Stimulated activated CD8-positive, alpha-beta memory T cell treated with anti-CD3 and anti-CD28 coated beads, Interleukin-15, amount 100 ng/mL, for 24 hours (primary cell): ENCODE measurements at places on chromosomes 3 and 15.

GRCh38 chr3:170033489-170033888 lies 4.3 kb upstream of the GPR160 start:
- DNase-seq: no peak

DNA sequence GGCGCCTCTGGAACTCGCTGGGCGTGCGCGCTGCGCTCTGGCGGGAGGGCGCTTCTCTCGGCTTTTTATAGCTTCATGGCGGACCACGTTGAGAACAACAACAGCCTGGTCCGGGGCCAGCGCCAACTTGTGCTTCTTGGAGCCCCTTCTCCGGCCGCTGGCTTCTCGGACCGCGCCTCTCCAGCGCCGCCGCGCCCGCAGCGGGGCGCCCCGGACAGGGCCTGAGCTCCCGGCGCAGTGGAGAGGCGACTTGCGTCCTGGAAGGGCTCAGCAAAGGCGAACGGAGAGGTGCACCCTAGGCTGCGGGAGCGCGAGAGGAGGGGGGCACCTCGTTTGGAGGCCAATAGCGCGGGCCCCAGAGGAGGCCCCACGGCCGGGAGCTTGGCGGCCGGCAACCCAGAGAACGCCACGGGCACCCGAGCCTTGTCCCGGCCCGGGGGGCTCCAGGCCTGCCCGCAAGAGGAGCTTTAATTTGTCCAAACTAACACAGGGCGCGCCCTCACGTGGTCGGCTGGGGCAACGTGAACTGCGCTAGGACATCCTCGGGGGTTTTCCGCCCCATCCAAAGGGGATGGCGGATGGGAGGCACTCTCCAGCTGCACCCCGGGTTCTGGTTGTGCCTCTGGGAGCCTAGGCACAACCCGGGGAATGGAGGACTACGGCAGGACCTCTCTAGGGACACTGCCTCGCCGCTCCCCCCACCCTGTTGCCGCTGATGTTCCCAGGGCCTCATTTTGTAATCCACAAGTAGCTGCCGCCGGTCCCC lies 37.8 kb downstream of the HMCES start:
- peak; percentile 89 for DNase-seq

GRCh38 chr3:45684327-45684892 lies 4.8 kb upstream of the SACM1L start:
- DNase-seq: no peak

- DNase-seq: no peak
Observed at GRCh38 chr3:45417930-45418847, 29.8 kb downstream of the LARS2 start.

GRCh38 chr3:28699283-28699682 lies 350.7 kb upstream of the AZI2 start:
- DNase-seq: no peak

DNA sequence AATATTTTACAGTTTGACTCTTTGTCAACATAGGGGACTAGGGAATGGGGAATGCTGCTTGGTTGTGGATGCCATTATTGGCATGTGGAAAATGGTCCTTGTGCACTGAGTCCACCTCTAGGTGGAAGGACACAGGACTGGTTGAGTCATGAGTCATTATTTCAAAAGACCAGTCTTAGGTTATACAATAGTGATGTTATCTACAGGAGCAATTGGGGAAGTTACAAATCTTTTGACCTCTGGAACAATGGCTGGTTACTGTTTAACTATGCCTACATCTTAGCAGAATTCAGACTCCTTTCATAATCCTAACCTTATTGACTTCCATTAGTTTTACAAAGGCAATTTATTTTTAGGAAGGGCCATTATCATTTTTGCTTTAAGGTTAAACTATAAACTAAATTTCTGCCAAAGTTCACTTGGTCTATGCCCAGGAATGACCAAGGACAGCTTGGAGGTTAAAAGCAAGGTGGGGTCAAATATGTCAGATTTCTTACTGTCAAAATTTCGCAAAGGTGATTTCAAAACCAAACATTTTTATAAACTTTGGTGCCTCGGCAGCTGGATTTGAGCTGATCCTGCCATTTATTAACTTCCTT lies 11.8 kb upstream of the CCR8 start:
- DNase-seq: no peak

DNA sequence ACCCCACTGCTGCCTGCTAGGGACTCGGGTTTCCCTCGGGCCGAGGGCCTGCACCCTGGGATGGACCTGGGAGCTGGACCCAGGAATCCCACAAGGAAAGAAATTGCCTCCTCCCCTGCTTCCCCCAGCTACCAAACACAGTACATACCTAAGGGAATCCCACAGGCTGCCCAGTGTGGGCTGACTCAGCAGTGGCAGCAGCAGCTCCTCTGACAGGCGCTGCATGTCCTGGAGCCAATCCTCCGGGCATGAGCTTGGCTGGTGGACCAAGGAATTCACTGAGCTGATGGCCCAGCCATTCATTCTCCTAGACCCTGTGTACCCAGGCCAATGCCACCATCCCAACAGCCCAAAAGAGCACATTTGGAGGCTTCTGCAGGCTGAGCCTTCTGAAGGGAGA lies 9.5 kb upstream of the LTK start:
- DNase-seq: no peak

DNA sequence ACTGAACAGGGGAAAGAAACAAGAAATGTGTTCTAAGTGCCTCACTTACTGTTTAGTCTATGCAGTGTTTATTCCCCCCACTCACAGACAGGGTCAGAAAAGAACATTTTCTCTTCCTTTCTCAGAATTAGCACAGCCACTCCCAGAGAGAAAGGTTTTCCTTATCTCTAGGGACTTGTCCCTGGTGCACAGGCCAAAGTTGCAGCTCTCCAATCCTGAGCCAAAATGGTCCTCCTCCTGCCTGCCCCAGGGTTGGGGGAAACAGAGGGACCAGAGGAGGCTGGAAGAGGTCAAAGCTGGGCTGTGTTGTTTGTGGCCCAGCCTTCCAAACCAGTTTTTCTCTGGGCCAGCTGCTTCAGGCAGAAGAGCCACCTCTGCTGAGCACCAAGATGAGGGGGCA lies 12.0 kb downstream of the RAB6B start:
- DNase-seq: no peak

- no peak for DNase-seq
Observed at GRCh38 chr3:172244011-172244410, 204.2 kb downstream of the GHSR start.

- no peak for DNase-seq
Observed at GRCh38 chr15:99930696-99931095, 197.5 kb upstream of the LYSMD4 start.

GRCh38 chr15:25401501-25401900 lies 37.3 kb downstream of the UBE3A start:
- DNase-seq: no peak

GRCh38 chr15:31782016-31782783 lies 248.1 kb upstream of the CHRNA7 start:
- no peak for DNase-seq

GRCh38 chr3:53169045-53169831 lies 8.2 kb downstream of the PRKCD start:
- DNase-seq: no peak

- no peak for DNase-seq
Observed at GRCh38 chr15:32694222-32694983, 23.4 kb upstream of the GREM1 start.

DNA sequence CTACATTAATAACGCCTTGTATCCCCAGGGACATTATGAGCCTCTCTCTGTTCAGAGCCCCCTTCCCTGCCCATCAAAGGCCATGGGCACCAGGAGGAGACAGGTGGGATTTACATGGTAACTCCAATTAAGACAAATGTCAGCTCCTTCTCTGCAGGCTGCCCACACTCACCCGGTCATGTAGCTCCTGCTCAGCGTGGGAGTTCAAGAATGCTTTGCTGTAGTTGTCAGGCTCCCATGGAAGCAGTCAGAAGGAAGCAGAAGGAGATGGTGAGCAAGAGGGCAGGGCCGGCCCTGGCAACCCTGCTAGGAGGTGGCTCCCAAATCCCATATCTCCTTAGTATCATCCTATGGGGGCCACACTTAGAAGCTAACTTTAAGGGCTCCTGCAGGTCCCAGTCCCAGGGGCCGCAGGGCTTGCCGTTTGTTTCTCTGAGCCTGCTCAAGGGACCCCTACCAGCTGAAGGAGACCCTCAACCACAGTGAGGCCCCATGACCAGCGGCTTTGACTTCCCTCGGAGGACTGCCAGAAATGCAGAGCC lies 218.4 kb upstream of the TLE3 start:
- no peak for DNase-seq

DNA sequence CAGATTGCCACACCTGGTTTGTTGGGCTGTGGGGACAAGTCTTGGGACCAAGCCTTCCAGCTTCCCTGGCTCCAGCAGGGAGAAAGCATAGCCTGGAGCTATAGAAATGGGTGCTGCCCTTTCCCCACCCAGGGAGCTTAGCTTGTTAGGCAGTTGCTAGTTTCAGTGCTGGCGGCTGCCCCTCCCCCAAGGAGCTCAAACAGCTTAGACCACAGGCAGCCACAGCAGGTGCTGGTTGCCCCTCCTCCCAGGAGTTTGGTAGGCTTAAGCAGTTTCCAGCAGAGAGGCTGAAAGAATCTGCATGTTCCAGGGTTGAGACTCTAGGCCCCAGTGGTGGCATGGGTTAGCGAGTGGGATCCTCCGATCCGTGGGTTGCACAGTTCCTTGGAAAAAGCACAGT lies 889.7 kb downstream of the IGSF11 start:
- DNase-seq: no peak

DNA sequence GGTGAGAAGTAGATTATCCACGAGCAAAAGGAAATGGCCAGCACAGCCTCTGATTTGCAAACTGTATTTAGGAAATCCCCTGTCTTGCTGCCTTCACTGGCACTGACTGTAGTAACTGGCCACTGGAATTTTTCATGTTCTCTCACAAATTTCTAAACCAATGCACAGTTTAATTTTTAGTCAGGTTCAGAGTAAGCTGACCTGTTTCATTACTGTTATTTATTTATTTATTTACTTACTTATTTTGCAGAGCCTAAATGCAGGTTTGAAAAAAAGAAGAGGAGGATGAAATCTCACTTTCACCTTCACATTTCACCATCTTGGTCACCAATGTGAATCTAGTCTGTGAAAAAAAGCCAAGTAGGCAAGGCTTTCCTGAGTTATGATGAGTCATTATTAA lies 291.0 kb downstream of the PLOD2 start:
- DNase-seq: no peak

- no peak for DNase-seq
Observed at GRCh38 chr15:34339946-34340345, 2.4 kb upstream of the SLC12A6 start.

DNA sequence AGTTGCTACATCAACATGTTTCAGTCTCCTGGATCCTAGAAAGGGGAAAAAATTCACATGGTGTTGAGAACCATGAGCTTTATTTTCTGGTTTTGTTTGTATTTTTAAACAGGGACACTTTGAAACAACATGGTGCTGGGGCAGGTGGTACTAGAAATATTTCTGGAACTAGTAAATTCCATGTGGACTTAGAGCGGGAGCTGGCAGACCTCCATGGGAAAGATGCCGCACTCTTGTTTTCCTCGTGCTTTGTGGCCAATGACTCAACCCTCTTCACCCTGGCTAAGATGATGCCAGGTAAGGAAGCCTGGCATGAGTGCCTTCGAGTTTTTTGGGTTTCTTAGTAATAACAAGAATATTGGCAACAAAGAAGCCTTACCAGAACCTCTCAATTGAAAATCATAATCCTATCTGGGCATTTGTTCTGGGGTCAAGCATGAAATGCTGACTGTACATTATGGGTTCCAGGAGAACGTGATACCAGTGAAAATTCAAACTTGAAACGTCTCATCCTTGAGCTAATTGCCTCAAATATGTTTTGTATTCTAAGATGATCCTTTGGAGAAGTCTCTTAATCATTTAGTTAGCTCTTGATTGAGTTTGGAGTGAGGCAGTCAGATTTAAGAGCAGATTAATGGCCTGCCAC lies 7.9 kb downstream of the ALAS1 start:
- no peak for DNase-seq

DNA sequence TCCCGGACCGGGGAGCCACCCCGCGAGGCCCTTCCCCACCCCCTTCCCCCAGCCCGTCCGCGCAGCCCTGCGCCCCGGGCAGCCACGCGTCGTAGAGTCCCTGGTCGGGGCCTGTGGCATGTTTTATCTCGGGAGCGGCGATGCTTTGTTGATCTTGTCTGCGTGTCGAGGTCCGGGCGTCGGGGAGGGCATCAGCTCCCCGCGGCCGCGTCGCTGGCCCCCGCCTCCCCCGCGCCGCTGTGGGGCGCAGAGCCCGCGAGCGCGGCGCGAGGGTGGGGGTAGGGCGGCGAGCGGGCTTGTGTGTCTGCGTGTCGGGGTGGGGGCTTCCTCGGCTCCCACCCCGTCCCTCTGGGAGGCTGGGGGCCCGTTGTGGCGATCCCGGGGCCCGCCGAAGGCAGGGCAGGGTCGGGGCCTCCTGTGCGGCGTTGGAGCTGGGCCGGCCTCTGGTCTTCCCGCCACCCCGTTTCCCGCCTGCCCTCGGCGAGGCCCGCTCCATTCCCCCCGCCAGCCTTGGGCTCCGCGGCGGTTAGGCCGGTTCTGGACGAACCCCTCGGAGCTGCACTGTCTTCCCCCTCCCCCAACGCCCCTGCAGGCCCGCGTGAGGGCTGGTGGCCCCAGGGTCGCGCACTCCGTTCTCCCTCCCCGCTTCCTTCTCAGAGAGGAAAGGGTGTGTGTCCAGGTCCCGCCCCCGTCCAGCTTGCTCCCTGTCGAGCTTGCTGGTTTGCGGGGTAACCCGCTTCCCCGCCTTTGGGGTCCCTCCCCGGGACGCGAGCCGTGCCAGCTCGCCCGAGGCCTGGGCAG lies 695 bp downstream of the GMPS start:
- DNase-seq: peak; percentile 16

GRCh38 chr15:74626752-74627692 lies 11.4 kb downstream of the CLK3 start:
- no peak for DNase-seq

DNA sequence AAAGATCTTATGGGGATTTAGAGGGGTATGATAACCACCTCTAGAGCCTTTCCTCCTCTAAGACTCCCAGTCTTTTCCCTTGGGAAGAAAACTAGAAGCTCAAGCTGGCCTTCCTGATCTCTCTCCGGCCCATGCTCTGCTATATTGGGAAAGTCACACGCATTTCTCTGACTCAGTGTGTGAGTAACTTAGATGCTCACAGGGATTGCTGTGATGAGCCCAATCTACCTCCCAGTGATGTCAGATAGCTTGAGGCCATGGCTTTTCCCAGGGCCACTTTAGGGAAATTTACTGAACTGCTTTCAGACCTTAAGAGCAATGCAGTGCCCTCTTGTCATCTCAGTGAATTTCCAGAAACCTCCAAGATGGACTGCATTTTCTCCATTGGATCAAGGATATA lies 8.6 kb upstream of the ST8SIA2 start:
- no peak for DNase-seq

DNA sequence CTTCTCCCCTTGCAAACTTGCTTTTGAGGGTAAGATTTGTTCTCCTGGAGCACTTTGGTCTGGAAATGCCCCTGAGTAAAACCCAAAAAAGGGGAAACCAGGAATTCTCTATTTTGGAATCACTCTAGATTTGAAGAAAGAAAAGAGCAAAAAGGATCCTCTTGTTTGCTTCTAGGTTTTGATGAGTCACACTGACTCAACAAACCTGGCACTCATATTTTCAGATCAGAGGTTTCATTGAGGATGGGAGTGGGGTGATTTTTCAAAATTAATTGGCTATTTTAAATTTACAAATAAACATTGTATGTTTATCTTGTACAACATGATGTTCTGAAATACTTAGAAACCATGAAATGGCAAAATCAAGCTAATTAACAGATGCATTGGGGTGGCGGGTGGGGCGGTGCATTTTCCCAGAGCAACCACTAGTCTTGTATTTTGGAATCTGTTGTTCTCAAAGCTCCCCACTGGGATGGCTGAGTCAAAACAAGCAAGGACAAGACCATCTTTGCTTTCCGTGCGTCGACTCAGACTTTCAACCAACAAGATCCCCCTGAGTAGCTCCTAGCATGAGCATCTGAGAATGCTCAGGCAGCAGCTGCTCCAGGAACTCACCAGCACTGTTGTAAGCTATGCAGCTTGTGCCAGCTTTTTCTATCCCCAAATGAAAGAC lies 451.4 kb downstream of the WDR72 start:
- DNase-seq: no peak
